ENCODE measurements at places on chromosomes 7 and 10.

GRCh38 chr7:105296491-105296890, 92.2 kb downstream of the SRPK2 start:
- DNase-seq, result no peak

DNA sequence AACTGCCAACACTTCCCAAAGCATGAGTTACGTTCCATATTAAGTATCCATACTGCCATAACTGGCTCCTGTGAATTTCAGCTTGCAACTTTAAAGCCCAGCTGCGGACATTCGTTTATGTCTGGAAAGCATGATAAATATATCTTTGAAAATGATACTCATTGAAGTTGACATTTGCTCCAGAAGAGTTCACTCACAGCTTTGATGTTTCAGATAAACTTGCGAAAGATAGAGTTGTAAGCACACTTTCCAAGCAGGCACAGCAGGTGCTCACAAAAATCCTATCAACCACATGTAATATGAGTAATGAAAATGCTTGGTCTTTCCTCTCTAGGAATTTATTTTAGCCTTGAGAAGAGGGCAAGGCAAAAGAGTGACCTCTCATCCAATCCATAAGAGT, 4.5 kb downstream of the CHCHD3 start:
- DNase-seq, result no peak

DNA sequence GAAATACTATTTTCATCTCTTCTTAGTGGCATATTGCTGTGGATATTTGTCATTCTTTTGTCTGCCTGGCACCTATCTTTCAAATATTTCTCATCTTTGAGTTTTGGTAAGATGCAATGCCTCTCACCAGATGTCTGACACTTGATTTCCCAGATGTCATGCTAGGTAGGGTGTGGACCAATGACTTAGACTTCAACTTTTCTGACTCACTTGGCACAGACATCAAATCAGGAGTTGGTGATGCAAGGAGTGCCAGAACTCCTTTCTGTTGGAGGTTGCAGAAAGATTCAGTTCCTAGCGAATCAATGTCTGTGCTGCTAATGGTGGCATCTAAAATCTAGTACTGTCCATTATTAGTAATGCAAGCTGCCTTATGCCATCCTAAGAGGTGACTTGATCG, 216.9 kb upstream of the FERD3L start:
- no peak for DNase-seq

- no peak for DNase-seq
Measured at GRCh38 chr7:100968650-100969049, 715 bp upstream of the MUC12 start.

- DNase-seq, result no peak
Measured at GRCh38 chr10:4663162-4663992, 162.6 kb upstream of the AKR1E2 start.

DNA sequence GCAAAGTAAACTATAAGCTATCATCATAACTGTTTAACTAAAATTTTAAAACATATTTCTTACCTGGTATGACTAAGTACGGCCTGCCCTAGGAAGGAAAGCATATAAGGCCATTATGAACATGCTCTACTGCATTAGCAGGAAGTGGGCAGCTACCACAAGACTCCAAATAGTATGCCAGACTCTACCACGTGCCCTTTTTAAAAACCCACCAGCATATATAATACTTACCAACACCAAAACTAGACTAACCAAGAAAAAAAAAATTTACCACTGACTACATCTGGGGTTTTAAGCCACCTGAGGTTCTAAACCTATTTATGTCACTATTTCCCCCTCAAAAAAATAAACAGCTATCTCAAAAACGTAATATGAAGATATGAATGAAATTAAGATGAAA, 30.1 kb downstream of the NUDCD3 start:
- DNase-seq, result peak; percentile 64

DNA sequence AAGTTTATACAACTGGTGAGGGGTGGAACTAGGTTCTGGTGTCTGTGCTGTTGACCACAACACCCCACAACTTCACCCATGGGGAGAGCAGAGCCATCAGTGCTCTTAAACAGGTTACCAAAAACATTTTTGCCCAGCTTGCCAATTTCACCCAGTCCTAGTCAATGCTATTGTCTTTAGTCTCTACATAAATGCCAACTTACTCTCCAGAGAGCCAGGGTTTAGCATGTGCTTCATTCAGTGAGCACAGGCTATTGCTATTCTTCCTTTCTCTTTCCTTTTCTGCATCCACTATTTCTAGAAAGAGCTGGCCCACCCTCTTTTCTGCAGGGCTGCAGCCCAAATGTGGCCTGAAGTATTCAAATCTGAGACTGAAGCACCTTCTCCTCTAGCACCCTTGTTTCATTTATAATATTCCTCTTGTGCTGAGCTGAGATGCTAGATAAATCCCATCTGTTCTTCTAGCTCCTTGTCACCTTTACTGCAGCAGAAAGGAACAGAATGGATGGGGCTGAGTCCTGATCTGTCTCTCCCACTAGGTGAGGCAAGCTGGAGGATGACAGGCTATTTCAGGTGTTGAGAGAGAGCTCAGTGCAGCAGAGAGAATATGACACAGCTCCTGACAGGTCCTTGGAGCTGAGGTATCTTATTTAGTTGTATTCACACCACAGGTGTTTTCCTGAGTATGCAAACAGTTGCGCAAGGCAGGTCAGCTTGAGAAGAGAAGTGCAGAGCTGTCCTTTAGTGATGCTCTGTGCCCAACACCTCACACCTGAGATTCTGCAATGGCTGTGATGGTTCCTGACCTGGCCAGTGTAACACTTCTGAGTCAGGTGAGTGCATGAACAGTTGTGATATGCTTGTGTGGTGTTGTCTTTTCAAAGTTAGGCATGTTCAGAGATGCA, 819.2 kb downstream of the CCSER2 start:
- no peak for DNase-seq

GRCh38 chr7:69739190-69739589, 140.9 kb downstream of the AUTS2 start:
- no peak for DNase-seq

DNA sequence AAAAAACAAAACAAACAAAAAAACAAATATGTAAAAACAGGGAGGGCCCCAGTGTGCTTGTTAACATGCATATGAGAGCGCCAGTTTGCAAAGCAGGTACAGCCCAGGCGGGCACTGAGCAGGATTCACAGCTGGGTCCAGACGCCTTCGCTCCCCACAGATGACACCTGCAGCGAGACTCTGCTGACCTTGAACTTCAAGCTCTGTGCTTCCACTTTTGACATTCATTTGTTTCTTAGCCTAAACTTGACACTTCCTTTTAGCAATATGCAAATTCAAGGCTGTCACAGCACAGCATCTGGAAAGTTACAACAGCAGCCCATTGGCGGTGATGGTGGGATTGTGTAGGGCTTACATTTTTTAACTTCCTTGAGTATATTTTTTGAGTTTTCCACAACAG, 88.8 kb upstream of the TNS3 start:
- no peak for DNase-seq

- no peak for DNase-seq
Measured at GRCh38 chr7:133299676-133300075, 46.8 kb downstream of the EXOC4 start.

DNA sequence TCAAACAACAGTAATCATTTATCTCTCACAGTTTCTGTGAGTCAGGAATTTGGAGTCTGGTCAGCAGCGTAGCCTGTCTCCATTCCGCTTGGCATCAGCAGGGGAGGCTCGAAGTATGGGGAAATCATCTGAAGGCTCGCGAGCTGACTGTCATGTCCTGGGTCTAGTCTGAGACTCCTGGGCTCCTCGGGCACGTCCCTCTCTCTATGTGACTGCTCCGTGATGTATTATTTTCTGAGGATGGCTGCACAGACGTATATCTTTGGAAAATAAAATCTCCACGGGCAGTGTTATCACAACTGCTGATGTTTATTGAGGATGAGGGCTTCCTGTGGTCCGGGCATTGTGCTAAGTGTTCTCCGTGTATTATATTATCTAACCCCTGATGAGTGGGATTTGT, 23.3 kb upstream of the PCGF5 start:
- DNase-seq, result no peak

DNA sequence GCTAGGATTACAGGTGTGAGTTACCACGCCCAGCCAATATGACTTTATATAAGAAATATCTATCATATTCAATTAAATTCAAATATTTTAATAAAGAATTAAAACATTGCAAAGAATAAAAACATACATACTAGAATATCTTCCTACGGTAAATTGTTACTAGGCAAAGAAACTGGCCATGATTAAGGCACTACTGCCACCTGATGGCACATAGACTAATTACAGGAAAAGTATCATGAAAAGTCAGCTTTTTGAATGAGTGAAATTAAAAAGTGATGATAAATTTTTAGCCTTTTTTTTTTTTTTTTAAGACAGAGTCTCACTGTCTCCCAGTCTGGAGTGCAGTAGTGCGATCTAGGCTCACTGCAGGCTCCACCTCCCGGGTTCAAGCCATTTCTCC, 30.9 kb downstream of the MRPS33 start:
- peak; percentile 12 for DNase-seq

- no peak for DNase-seq
Measured at GRCh38 chr7:31690935-31691334, 3.9 kb downstream of the PPP1R17 start.

DNA sequence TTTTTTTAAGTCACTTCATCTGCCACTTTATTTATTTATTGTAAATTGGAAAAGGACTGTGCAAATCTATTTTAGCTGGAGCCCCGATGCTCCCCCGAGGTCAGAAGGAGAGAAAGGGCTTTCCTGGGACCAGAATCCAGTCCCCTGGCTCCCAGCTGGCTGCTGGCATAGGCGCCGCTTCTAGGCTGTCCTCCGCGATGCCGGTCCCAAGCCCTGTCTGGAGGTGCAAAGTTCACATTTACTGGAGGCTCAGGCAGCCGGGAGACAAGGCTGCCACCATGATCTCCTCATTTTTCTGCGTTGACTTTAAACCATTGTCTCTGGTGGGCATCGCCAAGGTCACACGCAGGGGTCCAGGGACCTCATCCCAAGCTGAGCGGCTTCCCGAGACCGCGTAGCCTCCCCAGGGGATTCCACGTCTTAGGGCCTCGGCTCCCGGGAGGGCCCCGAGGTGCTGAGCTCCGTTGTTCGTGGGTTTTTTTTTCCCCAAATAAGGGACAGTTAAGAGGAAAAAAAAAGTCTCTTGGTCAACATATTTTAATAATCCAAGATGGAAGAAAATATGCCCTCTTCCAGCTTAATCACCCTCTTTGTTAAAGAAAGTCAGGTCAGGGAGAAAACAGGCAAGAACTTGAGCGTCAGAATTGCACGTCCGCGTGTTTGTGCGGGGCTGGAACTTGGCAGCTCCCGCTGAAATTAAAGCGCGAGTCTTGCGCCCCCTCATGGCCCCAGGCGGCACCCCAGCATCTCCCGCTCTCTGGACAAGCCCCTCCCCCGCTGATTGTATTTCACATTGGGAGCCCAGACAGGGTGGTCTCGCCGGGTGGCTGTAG, 11.9 kb downstream of the RGR start:
- DNase-seq, result peak; percentile 12

- no peak for DNase-seq
Measured at GRCh38 chr7:116740755-116741462, 68.9 kb downstream of the MET start.

GRCh38 chr10:110501142-110501937, 3.6 kb downstream of the DUSP5 start:
- DNase-seq, result peak; percentile 70

- DNase-seq, result no peak
Measured at GRCh38 chr7:35846816-35847412, 46.1 kb downstream of the SEPTIN7 start.

DNA sequence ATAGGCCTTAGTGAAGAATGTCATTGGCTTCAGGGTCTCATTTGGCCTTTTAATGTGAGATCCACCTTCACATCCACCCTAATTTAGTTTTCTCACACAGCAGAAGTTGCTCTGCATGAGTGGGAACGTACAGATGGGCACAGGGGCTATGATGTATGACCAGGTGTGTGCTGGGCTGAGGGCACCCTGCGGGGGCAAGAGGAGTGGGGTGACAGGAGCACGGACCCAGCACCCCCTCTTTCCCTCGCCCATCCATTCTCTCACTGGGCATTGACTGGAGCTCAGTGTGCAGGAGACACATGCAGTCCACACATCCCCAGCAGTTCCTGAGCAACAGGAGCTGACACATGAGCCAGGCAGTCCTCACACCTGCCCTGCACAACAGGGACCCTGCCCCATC, 95.1 kb upstream of the PPP2R2D start:
- no peak for DNase-seq

DNA sequence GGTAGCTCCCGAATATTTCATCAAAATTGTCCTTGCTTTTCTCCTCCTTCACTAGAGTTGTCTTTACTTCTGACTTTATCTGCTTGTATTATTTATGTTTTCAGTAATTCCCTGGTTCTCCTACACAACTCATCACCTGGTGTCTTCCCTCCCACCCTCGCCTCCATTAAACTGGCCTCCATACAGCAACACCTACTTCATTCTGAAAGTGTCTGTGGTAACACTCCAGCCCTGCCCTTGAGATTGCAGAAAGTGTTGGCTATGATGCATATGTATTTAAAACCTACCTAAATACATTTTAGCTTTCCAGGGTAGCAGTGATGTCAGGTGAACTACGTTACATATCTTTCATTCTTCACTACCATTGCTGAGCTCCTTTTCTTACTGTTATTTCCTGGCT, 833.3 kb upstream of the LRRN3 start:
- DNase-seq, result no peak

GRCh38 chr10:18252086-18252485, 111.9 kb downstream of the CACNB2 start:
- no peak for DNase-seq

DNA sequence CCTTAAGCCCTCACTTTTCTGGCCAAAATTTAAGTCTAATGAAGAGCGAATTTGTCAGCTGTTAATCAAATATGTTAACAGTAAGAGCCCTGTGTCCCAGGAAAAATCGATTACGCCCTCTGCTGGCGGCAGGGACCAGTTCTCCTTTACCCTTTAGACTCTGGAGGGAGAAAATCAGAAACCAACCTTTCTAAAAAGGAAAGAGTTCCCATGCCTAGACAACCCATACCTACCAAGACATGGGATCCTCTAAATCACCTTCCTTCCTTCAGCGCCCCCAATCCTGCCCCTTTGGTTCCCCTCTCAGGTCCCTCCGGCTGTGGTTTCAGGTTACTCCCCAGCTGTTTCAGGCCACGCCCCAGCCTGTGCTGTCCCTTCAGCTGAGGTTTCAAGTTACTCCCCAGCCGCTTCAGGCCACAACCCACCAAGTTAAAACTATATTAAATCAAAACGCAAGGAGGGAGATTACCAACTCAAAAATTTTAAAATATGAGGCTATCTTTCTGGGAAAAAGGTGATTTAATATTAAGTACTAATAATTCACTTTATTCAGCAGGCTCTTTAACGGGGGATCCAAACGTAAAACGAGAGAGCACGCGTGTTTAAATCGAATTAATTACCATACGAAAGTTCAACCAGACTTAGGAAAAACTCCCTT, 1.4 kb upstream of the AKR1B15 start:
- peak; percentile 49 for DNase-seq

DNA sequence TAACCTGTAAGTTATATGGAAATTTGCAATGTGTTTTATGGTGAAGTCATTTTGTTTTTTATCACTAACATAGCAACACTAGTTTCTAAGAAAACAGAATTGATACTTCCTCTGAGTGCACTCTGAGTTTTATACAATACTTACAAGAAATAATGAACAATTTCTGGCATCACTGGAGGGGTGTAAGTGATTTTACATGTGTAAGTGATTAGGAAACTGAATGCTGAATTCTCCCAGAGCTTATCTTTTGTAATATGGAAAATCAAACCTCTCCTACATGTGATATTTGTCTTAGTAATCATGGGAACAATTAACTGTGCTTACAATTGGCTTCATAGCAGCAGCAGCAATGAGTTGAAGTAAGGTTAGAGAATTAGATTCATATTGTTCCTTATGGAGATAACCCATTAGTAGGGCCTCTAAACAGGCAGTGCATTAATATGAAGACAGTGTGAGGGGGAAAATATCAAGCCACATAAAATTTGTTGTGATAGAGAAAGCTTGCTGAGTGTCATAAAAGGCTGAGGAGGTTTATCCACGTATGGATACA, 37.4 kb downstream of the SEMA3C start:
- DNase-seq, result no peak
